ENCODE measurements at places on chromosomes 7 and 10.
A peak's percentile ranks its signal among the peaks of the same experiment; 100 is the strongest.

- DNase-seq, result no peak
Observed at GRCh38 chr7:142516038-142516501, 233.2 kb upstream of the PRSS1 start.

DNA sequence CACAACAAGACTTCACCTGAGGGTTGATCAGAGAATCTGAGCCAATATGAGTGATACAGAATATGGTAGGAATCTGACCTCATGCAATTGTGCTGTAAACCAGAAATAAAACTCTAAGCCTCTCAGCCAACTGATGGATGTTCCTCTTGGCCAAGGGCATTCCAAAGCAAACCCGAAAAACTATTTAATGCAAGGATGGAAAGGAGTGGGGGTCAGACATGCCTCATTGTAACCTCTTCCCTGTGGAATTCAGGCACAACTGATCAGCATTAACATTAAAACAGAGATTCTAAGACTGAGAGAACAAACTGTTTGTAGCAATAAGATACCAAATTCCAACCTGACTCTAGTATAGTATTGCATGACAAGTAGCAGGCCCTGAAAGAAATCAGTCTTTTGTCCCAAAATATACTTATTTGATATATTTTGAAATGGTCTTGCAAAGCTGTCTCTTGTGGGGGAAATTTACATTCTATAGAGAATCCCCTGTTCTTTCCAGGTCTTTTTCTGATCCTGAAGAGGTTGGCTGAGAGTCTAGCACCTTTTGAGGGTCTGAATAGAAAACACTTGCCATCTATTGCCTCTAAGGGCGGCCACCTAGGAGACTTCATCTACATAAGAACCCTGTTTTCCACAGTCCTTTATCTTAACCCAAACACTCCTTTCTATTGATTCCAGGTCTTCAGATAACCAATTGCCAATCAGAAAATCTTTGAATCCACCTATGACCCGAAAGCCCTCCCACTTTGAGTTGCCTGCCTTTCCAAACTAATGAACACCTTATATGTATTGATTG lies 50.4 kb upstream of the WDR11 start:
- no peak for DNase-seq

GRCh38 chr7:33101906-33102305 lies 7.3 kb downstream of the RP9 start:
- no peak for DNase-seq

DNA sequence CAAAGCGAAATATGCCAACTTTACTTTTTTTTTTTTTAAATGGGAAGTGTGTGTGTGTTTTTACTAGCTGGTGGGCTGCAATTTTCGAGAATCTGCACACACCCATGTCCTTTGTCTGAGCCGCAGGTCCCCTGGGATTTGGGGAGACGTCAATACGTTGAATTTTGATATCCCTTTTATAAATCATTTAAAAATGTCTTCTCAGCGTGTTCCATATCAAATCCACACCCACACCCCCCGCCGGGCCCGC lies 404 bp upstream of the FMC1 start:
- no peak for DNase-seq

DNA sequence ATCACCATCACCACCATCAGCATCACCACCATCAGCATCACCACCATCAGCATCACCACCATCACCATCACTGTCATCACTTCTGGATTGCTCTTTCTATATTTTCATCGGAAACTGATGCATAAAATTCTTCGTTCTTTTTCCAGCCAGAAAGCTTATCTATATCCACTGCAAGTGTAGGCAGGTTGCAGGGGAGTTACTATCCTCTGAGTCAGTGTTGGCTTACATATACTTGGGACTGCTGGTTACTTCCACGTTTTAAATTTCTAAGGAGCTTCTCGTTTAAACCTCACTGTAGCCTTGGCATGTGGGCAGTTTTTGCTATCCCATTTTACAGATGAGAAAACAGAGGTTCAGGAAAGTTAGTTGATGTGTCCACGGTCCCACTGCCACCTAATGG lies 66.1 kb downstream of the FOXL3 start:
- no peak for DNase-seq

GRCh38 chr10:24901686-24902399 lies 50.6 kb downstream of the PRTFDC1 start:
- DNase-seq, result no peak

DNA sequence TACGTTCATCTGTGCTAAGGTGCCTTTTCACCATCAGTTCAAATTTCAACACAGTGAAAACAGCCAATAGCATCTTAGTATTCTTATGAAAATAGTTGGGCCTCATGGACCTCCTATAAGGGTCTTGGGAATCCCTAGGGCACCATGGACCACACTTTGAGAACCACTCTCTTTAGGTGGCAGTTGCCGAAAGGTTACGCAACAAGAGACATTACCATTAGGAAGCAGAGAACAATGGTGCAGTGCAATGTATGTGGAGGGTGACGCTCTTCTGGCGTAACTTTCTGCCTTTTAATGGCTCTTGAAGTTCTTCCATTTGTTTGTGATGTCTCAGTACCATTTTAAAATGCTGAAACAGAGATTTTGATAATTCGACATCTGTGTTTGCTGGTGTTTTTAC lies 131.1 kb downstream of the CNNM2 start:
- no peak for DNase-seq

DNA sequence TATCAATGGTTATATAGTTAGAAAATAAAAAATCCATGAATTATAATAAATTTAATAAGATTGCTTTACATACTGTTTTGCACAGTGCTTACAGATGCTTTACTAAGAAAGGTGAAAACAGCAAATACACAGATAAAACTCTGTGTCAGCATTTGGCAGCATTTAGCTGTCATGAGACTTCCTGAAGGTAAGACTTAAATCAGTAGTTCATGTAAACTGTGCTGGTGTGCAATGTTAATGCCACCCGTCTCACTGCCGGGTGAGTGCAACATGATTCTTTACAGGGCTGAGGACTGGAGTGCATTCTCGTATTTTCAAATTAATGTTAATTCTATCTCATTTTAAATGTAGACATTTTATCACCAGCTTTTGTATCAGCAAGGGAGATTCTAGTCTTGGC lies 326.2 kb upstream of the POT1 start:
- DNase-seq, result no peak

DNA sequence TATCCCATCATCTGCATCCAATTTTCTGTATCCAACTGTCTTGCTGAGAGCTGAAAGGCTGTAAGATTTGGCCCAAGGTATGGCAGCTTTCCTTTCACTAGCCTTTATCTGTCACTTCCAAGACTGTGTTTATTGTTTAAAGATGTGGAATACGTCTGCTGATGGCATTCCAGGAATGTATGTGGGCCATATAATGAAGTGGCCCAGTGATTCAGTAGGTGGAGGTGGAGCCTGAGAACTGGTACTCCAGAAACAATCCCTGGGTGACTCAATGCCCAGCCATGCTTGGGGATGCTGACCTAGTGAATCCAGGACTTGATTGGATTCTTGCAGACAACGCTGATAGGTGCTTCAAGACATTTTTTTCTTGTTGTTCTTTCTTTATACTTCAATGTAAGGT lies 13.5 kb downstream of the NEUROD6 start:
- no peak for DNase-seq

GRCh38 chr7:923108-924041 lies 31.1 kb downstream of the ADAP1 start:
- peak; percentile 88 for DNase-seq

GRCh38 chr10:29329420-29329819 lies 40.5 kb downstream of the LYZL1 start:
- no peak for DNase-seq

GRCh38 chr10:125599194-125599593 lies 83.8 kb downstream of the TEX36 start:
- DNase-seq, result no peak

GRCh38 chr7:90266808-90267207 lies 21.8 kb downstream of the CFAP69 start:
- DNase-seq, result no peak

GRCh38 chr10:7121154-7121797 lies 289.6 kb downstream of the SFMBT2 start:
- DNase-seq, result peak; percentile 55

- no peak for DNase-seq
Observed at GRCh38 chr10:97234400-97234799, 48.6 kb upstream of the SLIT1 start.

DNA sequence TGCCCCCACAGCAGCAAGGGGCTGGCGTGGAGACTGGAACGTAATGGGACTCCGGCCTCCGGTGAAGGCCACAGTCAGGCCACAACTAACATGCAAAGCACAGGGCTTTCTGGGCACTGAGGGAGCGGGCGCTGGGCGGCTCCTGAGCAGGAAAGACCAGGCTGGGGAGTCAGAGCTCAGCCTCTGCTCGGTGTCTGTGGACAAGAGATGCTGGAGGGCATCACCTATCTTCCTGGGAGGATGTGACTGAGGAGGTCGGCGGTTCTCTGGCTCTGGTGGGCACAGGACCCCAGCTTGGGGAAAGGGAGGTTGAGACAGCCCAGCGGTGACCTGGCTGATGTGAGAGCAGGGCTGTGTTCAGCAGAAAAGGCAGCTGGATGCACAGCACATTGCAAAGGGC lies 11.7 kb downstream of the CNPY1 start:
- DNase-seq, result no peak

DNA sequence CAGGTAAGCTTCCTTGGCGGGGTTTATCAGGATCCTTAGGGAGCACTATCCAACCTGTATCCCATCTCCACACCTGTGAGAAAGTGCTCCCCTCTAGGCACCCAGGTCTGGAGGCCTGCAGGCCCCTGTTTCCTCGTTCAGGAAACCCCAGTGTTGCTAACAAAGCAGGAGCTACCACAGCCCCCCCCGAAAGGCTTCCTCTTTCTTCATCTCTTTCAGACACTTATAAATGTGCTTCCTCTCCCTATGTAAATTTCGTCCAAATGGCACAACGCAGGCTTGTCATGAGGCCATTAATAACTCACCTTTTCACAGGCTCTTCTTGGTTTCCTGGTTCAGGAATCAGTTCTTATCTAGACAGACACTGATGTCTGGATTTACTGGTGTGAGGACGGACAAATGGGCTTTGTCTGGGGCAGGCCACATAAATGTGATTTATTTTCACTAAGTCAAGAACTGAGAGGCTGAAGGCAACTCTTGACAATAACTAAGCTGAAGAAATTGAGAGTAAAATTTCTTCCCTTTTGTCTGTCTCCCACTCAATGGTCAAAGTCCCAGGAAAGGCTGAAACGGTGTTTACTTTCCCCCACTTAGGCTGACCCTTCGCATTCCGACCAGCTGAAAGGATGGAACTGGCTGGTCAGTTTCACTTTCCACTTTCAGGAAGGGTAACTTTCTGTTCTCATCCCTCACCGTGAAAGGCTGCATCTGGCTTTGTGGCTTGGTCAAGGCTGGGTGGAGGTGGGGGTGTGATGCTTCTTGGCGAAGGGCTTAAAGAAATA lies 46.8 kb downstream of the PIK3AP1 start:
- no peak for DNase-seq

DNA sequence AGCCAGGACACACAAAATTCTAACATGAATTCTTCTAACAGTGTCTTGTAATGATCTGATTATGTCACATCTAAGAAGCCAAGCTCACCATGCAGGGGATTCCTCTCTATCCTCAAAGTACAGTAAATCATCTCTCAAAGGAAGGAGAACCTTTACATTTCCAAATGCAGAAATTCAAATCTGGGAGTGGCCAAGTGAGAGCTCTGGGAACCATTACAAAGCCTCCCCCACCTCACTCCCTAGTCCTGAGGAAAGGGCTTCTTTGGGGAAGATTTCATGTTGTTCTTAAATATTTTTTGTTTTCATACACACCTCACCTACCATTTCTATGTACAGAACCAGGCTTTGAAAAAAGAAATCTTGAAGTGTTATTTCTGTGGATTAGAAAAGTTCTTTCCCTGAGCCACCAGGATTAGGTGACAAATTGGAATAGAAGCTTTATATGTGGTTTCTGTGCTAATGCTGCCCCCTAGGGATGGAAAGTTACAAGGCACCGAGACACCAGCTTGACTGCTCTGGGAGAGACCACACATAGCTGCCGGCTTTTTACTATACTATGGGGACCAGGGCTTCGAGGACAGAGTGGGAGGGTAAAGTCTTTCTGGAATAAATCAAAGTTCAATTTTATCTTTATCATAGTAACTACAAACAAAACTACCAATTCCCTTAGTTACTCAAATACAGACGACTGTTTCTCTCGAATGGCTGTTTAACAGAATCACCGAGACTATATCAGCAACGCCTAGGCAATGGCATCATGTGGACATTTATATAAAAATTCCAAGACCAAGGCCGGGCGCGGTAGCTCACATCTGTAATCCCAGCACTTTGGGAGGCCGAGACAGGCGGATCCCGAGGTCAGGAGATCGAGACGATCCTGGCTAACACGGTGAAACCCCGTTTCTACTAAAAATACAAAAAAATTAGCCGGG lies 116.1 kb downstream of the RNF216 start:
- DNase-seq, result peak; percentile 56

GRCh38 chr10:93852476-93853095 lies 41.2 kb upstream of the SLC35G1 start:
- DNase-seq, result no peak

DNA sequence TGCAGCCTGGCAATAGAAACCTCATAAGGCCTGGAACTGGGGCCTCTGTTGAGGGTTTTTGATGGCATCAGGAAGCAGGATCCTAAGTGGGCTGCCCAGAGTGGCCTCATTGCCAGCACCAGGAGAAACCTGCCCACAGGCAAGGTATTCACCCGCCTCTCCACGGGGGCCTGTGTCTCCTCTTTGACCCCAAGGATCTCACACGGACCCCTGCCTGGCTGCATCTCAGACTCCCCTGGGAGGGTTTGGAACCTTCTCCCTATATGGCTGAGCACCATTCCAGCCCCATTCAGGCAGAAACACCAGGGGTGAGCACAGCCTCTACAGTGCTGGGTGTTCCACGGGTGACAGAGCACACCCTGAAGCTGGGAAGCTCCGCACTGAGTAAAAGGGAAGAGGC lies 14.6 kb upstream of the C10orf71 start:
- DNase-seq, result no peak

GRCh38 chr7:107931740-107932515 lies 40.9 kb downstream of the DLD start:
- no peak for DNase-seq

DNA sequence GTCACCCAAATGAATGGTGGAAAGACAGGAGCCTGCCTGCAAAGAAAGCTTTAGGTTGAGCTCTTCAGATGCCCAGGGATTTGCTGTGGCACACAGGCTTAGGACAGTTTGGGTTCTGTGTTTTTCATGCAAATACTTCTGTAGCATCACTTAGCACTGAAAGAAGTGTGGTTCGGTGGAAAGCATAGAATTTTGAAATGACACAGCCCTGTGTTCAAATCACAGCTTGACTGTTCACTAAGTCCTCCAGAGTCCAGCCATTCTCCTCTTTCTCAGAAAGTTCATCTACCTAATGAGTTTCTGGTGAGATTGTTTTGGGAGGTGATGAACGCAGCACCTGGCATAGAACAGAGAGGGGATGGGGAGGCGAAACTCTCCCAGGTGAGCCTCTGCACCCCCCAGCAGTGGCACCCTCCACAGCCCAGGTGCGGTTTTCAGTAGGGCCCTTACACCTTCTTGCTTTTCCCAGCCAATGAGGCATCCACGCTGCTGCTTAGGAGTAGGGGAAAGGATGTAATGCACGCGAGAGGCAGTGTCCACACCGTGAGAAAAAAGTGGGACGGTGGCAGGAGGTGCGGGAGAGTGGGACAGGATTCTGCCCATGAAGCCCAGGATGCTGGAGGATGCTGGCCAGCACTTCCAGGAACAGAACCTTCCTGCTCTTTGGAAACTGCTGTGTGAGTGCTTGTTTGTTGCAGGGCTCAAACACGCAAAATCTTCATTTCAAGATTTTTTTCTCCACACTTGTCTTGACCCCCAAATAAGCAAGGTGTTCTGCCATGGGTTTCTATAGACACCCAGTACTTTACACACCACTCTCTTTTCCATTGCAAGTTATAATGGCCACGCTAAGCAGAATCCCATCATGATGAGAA lies 11.6 kb downstream of the EN2 start:
- no peak for DNase-seq

- no peak for DNase-seq
Observed at GRCh38 chr10:29731760-29732159, 97.0 kb upstream of the SVIL start.
